ENCODE measurements at places on chromosomes 2 and 18.

- ATAC-seq = peak; percentile 98
Observed at GRCh38 chr2:188199716-188200128, 92.0 kb upstream of the GULP1 start.

DNA sequence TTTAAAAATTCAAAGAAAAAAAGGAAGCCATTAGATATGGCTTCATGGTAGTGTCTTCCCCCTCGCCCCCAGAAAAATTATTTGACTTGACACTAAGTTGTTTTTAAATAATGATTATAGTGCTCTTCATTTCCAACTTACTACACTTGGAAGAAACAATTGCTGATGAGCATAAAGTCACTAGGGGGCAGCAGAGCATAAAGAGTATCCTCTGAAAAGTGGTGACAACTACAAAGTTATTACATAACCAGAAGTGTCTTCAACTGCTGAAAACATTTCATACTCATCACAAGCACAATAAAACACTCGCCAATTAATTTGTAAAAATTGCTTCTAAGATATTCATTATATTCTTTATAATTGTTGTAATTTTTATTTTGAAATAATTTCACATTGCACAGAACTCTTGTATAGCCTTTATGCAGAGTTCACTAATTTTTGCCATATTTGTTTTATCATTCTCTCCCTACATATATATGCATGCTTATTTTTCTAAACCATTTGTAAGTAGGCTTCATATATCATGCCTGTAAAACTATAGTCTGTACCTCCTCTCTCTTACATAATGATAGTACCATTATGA is 54.9 kb downstream of the EXOC6B start:
- peak; percentile 75 for ATAC-seq

DNA sequence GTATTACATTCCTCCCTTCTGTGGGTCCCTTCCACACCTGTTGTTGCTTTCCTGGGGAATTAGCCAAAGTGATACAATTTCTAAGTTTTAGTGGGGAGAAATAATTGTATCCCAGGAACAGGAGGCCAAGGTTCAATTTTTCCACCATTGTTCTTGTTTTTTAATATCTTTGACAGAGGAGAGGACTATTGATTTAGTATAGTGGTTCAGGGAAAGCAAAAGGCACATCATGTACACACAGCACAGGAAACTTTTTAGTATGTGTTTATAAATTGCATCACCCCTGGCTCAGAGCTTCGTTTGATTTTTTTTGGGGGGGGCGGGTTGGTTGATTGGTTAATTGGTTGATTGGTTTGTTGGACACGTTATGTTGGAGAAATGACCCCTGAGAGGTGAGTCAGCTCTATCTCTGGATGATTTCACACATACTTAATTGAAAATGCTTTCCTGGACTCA is 431.6 kb downstream of the PID1 start:
- ATAC-seq = no peak

DNA sequence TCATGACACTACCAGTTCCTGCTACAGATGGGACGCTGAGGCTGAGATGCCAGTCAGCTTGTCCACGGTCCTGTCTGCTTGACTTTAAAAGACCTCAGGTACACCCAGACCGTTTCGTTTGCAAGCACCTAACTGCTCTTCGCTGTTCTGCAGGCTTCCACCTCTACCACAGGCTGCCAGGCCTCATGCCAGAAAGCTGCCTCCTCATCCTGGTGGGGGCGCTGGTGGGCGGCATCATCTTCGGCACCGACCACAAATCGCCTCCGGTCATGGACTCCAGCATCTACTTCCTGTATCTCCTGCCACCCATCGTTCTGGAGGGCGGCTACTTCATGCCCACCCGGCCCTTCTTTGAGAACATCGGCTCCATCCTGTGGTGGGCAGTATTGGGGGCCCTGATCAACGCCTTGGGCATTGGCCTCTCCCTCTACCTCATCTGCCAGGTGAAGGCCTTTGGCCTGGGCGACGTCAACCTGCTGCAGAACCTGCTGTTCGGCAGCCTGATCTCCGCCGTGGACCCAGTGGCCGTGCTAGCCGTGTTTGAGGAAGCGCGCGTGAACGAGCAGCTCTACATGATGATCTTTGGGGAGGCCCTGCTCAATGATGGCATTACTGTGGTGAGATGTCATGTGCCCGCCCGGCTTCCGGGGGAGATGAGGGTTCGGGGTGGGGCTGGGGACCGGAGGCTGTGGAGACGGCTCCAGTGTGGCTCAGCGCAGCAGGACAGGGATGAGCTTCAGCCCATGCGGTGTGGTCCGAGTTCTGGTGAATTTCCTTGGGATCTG is 5.9 kb downstream of the SLC9A4 start:
- no peak for ATAC-seq

GRCh38 chr2:84965192-84965516 is 5.8 kb upstream of the KCMF1 start:
- ATAC-seq = no peak

DNA sequence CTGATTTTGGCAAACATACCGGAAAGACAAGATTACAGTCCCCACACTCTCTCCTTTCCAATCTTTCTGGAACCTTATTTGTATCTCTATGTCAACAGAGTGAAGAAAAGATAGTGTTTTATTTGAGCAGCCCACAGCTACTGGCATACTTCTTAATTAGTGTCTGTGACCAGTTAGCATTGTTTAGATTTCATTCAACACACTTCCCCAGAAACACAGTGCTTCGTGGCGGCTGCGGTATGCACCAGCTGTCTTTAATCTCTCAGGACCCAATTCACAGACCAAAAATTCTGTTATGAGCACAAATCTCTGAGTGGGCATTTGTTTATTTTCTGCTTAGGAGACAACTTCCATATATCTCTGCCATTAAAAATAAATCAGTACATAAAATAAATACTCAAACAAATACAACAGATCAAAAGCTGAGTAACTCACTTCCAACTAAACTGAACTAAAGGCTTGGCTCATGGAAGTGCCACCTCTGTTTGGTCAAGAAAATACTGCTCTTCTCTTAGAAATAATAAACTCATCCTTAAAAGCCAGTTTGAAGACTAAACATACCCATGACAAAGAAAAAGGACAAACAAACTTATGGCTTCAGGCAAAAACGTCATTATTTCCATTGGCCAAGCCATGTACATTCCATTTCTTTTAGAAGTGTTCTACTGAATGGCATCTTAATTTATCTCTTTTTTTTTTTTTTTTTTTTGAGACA is 392.4 kb downstream of the TXNL1 start:
- ATAC-seq = peak; percentile 57

GRCh38 chr2:17182399-17182798 is 335.8 kb downstream of the RAD51AP2 start:
- no peak for ATAC-seq

GRCh38 chr2:56680971-56681631 is 497.3 kb downstream of the CCDC85A start:
- peak; percentile 75 for ATAC-seq

- ATAC-seq = peak; percentile 20
Observed at GRCh38 chr2:26414311-26414710, 12.6 kb downstream of the DRC1 start.

Measured in SK-N-SH treated with all-trans-retinoic acid at 6 μM for 48 hours (cell line).